Activated CD4-positive, CD25-positive, alpha-beta regulatory T cell treated with anti-CD3 and anti-CD28 coated beads, Interleukin-2, amount 50 U/mL, for 72 hours (primary cell): ENCODE measurements at places on chromosomes 4 and X.
A peak's percentile ranks its signal among the peaks of the same experiment; 100 is the strongest.

DNA sequence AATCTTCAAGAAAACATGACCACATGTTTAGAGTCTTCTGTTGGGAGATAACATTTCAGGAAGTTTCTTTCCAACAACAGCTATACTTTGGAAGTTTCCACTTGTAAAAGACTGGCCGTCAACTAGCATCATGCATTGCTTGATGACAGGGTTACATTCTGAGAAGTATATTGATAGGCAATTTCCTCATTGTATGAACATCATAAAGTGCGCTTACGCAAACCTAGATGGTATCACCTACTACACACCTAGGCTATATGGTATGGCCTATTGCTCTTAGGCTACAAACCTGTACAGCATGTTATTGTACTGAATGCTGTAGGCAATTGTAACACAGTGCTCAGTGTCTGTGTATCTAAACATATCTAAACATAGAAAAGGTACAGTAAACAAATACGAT is 25.4 kb upstream of the CD40LG start:
- no peak for DNase-seq

GRCh38 chrX:69138512-69138911 is 26.7 kb downstream of the PJA1 start:
- no peak for DNase-seq

DNA sequence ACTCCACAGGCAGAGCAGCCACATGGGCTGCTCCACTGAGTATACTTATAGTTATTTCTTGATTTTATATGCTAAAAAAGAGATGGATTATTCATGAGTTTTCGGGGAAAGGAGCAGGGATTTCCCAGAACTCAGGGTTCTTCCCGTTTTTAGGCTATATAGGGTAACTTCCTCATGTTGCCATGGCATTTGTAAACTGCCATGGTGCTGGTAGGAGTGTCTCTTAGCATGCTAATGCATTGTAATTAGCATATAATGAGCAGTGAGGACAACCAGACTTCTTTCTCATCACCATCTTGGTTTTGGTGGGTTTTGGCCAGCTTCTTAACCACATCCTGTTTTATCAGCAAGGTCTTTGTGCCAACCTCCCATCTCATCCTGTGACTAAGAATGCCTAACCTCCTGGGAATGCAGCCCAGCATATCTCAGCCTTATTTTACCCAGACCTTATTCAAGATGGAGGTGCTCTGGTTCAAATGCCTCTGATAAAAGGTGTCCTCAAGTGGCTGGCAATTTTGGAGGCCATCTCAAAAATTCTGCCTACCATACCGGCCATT is 213.0 kb upstream of the VEGFC start:
- no peak for DNase-seq

DNA sequence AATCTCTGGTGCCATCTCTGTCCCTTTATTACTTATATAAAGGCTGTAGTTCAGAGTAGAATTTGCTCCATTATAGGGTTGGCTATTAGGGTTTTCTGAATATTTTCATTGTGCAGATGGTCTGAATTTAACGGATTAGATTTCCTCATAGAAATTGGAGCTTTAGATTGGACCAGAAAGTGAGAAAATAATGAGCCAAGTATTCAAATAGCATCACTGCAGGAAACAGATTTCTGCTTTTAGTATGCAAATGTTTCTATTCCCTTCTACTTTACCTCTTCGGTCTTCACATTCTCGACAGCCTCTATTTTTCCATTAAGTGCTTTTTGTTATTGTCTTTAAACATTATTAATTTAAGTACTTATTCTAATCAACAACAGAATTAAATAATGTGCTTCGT is 55.4 kb downstream of the TRIM2 start:
- no peak for DNase-seq

- DNase-seq = no peak
Measured at GRCh38 chrX:96861218-96861617, 22.5 kb upstream of the RPA4 start.

GRCh38 chr4:135365065-135365464 is 1163.5 kb upstream of the PABPC4L start:
- DNase-seq = no peak

DNA sequence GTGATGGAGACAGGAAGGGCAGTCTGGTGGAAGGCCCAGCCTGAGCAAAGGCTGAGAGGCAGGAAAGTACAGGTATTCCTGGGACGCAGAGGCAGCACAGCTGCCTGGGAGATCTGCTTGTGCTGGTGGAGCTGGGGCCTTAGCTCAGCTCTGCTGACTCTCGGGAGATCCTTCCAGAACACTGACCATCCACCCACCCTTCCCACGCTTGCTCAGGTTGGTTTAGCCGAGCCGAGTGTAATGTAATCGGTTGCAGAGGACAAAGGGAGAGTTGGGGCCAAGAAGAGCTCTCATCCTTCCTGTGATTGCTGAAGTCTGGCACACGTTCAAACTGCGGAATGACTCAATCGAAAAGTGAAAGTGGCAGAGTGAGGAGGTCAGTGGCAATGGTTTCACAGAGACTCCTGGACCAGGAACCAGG is 43.1 kb upstream of the GPR78 start:
- DNase-seq = no peak

- DNase-seq = no peak
Measured at GRCh38 chr4:98921292-98921691, 7.6 kb downstream of the EIF4E start.

- no peak for DNase-seq
Measured at GRCh38 chr4:1767770-1768366, 25.2 kb upstream of the FGFR3 start.

- no peak for DNase-seq
Measured at GRCh38 chr4:183920512-183920911, 15.4 kb downstream of the STOX2 start.

GRCh38 chrX:153832728-153833127 is 2.4 kb upstream of the PDZD4 start:
- no peak for DNase-seq

GRCh38 chr4:11593576-11594116 is 165.0 kb upstream of the HS3ST1 start:
- DNase-seq = no peak

GRCh38 chr4:1596393-1596792 is 87.7 kb downstream of the FAM53A start:
- no peak for DNase-seq

DNA sequence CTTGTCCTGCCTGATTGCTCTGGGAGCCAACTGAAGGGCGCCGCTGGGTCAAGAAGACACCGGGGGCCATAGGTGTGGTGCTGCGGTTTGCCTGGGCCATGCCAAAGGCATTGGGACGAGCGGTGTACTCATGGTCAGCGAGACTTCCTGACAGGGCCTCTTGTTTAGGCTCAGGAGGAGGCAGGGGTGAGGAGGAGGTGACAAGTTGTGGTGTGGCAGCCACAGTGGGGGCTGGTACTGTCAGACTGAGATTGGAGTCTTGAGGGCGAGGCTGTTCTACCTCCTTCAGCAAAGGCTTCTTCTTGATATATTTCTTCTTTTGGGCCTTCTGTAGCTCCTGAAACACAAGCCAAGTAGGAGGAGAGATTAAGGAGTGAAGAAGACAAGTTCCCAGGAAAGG is 104.1 kb downstream of the PHF8 start:
- DNase-seq = no peak

GRCh38 chrX:24202465-24203031 is 53.0 kb downstream of the ZFX start:
- DNase-seq = no peak

GRCh38 chrX:12978205-12979025 is 3.5 kb downstream of the TMSB4X start:
- DNase-seq = peak; percentile 54

GRCh38 chr4:124899997-124900396 is 187.5 kb upstream of the ANKRD50 start:
- DNase-seq = no peak

- no peak for DNase-seq
Measured at GRCh38 chr4:150217192-150217591, 138.9 kb downstream of the DCLK2 start.

DNA sequence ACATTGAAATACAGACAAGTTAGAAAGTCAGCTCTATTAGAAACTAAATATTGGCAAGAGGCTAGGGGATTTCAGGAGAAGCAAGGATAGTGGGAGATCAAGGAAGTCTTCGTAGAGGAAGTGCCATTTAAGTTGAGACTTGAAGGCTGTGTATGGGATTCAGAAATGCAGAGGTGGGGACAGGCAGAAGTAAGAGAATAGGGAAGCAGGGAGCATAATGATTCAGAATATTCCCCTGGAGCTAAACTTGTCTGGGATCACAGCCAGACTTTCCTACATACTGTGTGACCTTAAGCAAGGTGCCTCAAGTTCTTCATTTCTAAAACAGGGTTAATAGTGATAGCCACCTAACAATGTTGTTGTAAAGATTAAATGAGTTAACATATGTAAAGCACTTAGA is 108.8 kb downstream of the DDIT4L start:
- no peak for DNase-seq

DNA sequence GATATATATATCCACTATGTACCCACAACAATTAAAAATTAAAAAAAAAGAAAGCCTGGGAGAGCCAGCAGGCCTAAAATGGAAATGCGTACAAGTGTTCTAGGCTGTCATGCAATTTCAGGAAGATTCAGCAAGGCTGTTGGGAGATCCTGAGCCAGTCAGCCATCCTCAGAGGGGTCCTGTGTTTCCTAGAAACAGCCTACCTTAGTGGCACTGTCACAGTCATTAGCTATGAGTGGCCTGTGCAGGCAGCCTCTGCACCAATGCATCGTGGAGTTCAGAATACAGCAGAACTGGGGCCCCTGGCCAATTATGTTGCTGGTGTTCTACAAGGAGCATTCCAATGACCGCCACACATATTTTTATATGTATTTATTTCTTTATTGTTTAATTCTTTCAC is 21.0 kb upstream of the USP53 start:
- no peak for DNase-seq

- DNase-seq = no peak
Measured at GRCh38 chrX:74613370-74614092, 893 bp downstream of the RLIM start.

GRCh38 chr4:56130606-56131155 is 181.9 kb downstream of the CEP135 start:
- no peak for DNase-seq

DNA sequence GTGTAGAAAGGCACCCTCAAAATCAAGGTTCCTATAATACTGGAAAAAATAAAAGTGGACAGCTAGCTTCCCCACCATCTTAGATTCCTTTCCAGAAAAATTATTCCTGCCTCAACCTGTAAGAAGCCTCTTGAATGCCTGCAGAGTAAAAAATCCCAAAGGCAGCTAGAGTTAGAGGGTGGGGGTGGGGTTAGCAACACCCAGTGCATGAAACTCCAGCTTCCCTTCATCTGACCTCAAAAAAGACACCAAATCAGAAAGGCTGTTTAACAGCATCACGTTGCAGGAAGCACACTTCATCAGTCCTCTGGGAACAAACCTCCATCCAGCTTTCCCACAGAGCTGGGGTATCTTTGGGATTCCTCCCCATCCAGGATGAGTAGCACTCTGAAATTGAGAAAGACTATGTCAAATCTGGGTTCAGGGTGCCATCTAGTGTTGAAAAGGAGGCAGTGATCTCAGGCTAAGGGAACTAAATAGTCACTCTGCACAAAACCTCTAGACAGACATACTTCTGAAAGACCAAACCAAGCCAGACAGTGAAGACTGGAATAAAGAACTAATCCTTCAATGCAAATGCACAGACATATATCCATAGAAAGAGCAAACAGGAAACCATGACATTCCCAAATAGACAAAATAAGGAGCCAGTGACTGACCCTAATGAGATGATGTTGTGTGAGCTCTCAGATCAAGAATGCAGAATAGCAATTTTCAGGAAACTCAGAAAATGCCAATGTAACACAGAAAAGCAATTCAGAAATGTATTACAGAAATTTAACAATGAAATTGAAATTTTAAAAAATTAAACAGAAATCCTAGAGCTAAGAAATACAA is 97.9 kb downstream of the ARHGEF9 start:
- DNase-seq = no peak

GRCh38 chrX:41895826-41896225 is 27.5 kb downstream of the CASK start:
- DNase-seq = no peak

- DNase-seq = no peak
Measured at GRCh38 chr4:87677731-87678130, 27.7 kb downstream of the DMP1 start.

DNA sequence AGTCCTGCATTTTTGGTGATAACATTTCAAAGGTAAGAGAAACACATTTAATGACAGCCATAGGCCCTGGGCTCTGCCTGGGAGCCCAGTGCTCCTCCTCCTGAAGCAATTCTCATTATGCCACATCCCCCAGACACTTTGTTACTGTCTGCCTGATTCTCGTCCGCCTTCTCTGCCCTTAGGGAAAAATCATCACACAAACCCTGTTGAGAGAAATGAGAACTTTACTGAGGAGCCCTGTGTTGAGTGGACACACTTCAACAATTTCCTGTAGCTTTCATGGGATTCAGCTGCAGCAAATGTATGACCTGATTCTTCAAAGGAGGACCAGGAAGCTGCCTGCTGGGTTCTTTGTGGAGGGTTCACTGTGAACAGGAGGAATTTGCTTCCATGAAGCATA is 566.5 kb upstream of the FRG1 start:
- DNase-seq = no peak

GRCh38 chrX:63529961-63530360 is 178.8 kb upstream of the SPIN4 start:
- DNase-seq = no peak

DNA sequence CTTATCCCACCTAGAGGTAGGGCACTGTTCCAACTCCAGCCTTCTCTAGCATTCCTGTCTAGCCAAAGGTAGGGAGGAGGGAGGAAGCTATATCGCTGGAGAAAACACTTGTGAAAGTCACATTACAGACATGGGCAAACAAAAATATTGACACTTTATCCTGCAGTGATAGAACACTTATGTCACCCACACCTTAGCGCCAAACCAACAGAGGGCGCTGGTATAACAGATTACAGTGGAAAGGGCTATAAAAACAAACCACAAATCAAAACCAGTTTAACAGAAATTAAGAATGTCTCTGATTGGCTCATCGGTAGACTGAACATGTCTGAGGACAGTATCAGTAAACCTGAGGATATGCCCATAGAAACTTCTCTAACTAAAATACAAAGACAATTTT is 451.3 kb downstream of the TLL1 start:
- DNase-seq = no peak

DNA sequence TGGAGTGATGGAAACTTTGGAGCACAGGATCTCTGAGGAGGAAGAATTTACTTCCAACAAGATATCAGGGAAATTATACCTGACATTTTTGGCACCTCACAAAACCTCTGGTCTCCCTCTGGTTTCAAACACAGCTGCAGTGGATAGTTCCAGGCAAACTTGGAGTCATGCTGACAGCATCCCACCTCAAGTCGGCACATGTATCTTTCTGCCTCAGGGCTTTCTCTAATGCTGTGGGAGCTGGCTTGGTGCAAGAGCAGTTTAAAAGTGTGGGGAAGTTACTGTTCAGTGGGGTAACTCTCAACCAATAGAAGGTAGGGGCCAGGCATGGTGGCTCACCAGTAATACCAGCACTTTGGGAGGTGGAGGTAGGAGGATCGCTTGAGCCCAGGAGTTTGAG is 207.1 kb upstream of the NHS start:
- DNase-seq = no peak

- DNase-seq = no peak
Measured at GRCh38 chrX:35726176-35726575, 72.0 kb upstream of the MAGEB16 start.
